Transverse colon (tissue), 4 donors: ENCODE measurements at places on chromosomes 3 and 15.

GRCh38 chr15:57352535-57353316, 23.6 kb upstream of the CGNL1 start:
- DNase-seq: no peak

GRCh38 chr3:170745211-170745718, 124.7 kb downstream of the RPL22L1 start:
- no peak for DNase-seq

DNA sequence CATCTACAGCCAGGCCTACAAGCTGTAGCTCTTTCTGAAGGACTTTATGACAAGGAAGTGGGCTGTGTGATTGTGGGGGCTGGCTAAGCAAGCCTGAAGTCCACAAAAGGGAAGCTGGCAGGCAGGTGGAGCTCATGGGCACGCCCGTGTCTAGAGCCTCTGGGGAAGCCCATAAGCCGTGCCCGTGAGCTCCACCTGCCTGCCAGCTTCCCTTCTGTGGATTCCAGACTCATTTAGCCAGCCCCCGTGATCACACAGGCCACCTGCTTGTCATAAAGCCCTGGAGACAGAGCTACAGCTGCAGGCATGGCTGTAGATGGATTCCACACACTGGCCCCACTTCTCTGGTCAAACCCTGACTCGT, 15.2 kb downstream of the EFCC1 start:
- DNase-seq: peak; percentile 85

GRCh38 chr15:84842781-84843180, 25.6 kb downstream of the ALPK3 start:
- DNase-seq: no peak

GRCh38 chr3:48684480-48685143, 1.1 kb downstream of the NCKIPSD start:
- DNase-seq: peak; percentile 44

DNA sequence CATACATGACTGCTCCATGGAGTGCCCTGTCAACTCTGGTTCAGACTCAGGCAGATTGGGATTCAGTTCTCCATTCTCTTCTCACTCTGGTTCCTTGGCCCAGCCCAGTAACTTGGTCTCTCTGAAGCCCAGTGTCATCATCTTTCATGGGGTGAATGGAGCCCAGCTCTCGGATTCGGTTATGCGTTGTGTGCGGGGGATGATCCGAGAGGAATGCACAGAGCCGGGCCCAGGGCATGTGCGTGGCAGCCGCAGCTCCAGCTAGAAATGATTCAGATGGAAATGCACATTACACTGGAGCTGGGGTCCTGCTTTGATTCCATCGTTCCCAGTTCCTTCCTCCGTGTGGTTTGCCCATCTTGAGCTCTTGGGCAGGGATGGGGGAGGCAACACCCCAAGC, 189.4 kb downstream of the FEZF2 start:
- no peak for DNase-seq

DNA sequence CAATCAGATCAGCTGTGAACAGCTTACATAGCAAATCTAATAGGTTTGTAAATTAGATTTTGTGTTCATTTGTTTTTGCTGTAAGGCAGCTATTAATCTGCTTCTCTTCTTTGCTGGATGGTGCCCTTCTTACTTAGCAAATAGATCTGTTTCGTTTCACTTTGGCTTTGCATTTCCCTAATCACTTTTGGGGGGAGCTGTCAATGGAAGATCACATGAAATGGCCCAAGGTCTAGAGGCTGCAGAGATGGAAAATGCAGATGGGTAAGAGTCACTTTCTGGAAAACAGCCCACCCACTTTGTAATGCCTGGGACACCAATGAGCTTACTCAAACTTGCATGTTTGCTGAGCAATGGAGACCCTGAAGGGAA, 36.4 kb downstream of the ST8SIA2 start:
- DNase-seq: no peak

DNA sequence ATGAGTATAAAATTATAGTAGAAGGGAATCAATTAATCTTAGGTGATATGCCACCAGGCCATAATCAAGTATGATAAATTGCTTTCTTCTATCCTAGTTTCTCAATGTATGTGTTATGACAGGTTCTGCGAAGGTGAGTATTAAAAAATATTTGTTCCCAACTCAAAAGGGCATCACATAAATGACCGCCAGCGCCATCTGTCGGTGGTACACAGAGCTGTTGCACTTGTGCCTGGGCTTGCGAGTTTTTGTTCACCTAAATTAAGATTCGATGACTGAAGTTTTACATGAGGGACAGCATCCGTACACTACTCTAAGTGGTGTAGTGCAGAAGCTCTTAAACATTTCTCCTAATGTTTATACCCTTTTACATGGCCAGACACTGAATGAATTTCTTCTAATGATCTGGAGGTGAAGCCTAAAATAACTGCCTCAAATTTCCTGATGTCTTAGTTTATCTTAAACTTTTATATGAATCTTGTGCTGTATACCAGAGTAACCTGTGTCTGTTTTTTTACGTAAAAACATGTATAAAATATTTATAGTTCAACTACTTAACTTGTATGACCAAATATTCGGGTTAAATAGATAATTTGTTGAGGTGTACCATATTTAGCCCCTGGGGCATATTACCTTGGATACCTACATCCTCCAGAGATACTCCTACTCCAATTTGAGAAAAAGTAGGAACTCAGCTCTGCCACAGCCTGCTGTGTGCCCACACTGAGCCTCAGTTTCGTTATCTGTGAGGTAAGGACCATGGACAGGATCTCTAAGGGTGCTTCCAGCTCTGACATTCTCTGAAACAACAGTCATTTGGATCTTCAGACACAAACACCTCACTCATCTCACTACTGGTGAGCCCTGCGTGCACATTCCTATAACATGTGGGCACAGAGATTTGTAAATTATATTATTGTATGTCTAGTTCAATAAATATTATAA, 365.6 kb downstream of the MAGI1 start:
- DNase-seq: peak; percentile 40

GRCh38 chr3:48226939-48227338, 3.6 kb downstream of the CAMP start:
- DNase-seq: no peak

DNA sequence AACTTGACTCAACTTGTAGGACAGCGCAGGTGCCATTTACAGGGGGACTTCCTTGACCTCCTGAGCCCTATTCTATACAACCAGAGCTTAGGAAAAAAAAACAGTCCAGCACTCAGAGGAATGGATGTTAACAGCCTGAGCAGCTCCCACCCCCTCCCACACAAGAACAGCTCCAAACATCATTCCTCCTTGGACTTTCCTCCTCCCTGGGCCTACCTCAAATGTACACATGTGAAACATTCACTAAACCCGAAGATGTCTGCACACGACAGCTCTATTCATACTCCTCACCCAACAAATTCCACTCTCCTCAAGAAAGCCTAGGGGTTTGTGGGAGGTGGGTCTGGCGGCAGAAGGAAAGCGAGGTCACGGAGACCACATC, 503 bp upstream of the ATRIP start:
- no peak for DNase-seq

DNA sequence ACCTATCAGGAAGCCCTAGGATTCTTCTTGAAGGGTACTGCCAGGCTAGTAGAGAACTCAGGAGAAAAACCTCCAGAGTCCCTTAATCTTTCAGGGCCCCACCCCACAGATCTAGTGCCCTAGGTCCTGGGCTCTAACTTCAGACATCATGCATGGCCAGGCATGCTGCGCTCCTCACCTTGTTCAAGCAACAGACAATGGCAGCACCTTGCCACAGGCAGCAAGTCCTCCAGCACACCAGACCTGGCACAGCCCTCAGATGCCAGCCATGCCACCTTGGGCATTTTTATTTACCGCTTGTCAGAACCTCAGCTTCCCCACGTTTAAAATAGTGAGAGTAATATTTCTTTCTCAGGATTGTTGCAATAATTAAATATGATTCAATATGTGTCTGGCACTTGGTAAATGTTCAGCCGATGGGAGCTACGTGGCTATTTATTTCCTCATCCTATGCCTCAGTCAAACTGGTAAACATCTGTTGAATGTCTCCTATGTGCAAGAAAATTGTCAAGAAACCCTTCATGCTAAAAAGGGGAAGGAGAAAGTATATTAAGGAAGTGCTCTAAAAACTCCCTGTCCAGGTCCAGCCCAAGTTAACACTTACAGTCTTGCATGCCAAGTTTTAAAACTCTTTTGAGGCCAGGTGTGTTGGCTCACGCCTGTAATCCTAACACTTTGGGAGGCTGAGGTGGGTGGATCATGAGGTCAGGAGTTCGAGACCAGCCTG, 14.5 kb upstream of the CCR1 start:
- no peak for DNase-seq

DNA sequence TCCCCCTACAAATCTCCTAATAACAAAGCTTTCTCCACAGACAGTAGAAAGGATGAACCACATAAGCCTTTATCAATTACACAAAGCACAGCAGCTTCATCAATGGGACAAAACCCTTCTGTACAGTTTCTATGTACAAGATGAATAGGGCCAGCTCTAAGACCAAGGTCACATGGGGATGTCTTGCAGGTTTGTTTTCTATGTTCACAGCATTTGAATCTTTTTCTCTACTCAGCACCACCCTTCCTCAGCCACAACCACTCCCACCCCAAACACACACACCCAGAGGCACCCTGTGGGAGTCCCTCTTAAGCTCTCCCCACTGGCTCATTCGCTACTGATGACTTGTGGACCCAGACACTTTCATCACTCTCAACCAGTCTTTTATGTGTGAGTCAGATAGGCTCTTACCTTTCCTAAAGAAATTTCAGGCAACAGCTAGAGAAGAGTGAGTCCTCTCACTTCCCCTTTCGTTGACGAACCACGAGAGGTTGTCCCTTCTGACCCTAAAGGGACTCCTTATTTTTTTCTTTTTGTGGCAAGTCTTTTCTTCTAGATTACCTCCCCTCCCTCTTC, 57.9 kb downstream of the ARHGAP31 start:
- no peak for DNase-seq

- DNase-seq: no peak
Measured at GRCh38 chr3:183161552-183162336, 790 bp downstream of the LAMP3 start.

DNA sequence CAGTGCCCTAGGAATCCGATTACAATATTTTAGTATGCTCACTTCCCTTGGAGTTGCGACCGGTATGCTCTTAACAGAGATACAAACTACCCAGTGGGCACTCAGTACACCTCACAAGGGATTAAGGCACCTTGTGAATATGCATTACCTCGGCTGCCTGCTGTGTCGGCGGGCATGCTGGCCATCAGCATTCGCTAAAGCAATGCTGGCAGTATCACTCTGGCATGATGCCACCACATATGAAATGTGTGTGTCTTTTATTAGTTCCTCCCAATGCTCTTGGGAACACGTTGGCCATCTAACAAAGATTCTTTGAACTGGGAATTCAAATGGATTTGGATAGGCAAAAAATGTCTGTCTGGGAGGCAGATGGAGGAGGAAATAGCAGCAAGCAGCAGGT, 67.4 kb upstream of the FOXB1 start:
- no peak for DNase-seq

- DNase-seq: no peak
Measured at GRCh38 chr3:57409471-57409870, 117.0 kb upstream of the ASB14 start.

DNA sequence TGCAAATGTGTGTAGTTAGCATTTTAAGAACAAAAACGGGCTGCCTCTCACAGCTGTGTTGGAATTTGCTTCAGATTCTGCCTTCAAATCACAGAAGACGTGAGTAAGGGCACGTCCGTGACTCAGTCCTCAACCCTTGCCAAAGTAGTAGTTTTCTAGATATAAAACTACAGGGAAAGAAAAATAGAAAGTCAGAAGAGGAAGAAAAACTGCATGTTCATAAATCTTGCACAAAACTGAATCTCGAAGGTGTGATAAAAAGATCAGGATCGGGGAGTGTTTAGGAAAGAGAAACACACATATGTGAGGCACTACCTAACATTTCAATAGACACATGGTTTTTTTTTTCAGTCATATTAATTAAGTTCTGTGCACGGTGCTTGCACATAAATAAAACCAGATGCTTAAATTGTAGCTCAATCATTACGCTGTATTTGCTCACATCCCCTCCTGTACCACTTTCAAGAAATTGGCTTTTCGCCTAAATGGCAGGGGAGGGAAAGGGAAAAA, 71.7 kb downstream of the P3H2 start:
- DNase-seq: no peak

DNA sequence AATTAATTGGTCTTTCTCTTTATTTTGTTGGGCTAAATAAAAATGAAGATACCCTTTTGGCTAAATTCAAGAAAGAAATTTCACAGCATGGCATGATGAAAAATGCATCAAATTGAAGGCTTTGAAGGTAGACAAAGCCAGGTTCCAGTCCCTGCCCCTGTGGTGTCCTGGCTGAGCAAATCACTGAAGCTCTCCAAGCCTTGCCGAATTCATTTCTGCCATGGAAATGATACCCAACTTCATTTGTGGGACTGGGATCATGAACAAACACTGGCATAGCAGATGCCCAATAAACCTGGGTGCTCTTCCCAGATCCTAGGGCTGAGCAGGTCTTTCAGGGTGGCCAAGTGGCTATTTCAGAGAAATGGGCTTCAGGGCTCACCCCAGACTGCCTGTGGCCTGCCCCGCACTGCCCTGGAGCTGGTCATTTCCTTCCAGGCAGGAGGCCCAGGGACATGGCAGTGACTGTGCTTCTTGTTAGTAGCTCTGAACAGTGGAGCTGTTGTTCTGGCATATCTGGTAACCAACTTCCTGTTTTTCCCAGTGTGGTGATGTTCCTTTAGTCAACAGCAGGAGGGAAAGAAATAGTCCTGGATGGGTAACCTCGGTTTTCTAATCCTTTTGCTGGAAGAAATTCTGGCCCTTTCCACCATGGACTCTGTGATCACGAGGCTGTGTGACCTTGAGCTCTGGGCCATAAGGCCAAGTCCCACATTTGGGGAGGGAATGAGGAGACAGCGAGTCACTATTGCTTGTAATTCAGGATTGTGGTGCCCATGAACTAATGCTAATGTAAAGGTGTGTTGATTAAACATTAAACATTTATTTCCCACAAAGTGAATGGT, 47.6 kb downstream of the CTDSPL start:
- DNase-seq: no peak

DNA sequence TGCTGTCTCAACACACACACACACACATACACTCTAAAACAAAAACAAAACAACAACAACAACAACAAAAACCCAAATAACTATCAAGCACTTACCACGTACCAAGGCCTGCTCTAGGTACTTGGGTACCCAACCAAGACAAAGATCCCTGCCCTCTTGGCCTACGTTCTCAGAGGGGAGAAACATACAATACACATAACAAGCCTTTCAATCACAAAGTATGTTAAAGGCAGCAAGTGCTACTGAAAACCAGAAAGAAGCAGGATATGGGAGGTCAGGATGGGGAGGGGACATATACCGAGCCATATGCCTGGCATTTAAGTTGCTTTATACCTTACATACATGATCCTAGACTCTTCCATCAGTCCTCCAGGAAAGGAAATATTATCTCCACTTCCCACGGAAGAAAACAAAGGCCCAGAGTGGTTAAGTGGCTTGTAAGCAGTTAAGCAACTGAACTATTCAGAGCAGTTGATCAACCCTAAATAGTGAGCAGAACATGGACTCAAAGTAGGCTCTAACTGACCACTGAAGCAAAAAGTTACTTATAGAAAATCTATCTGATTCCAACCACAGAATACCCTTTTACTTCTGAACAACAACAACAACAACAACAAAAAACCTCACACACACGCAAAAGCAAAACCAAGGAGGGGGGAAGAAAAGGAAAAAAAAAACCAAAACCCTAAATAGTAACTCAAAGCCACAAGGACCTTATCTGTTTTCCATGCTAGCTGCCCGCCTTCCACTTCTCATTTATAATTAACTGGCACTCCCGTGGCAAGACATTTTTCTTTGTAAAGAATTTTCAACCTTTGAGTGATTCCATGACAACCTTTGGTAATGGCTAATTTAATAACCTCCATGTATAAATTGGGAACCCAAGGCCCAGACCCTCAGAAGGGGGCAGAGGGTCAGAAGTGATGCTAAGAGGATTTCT, 21.0 kb downstream of the PRICKLE2 start:
- no peak for DNase-seq
